SK-N-MC (cell line): ENCODE measurements at places on chromosomes 1 and 21.

- DNase-seq, result no peak
Measured at GRCh38 chr1:59976194-59977074, 49.9 kb upstream of the CYP2J2 start.

GRCh38 chr1:14613926-14614325, 15.4 kb downstream of the KAZN start:
- no peak for DNase-seq

DNA sequence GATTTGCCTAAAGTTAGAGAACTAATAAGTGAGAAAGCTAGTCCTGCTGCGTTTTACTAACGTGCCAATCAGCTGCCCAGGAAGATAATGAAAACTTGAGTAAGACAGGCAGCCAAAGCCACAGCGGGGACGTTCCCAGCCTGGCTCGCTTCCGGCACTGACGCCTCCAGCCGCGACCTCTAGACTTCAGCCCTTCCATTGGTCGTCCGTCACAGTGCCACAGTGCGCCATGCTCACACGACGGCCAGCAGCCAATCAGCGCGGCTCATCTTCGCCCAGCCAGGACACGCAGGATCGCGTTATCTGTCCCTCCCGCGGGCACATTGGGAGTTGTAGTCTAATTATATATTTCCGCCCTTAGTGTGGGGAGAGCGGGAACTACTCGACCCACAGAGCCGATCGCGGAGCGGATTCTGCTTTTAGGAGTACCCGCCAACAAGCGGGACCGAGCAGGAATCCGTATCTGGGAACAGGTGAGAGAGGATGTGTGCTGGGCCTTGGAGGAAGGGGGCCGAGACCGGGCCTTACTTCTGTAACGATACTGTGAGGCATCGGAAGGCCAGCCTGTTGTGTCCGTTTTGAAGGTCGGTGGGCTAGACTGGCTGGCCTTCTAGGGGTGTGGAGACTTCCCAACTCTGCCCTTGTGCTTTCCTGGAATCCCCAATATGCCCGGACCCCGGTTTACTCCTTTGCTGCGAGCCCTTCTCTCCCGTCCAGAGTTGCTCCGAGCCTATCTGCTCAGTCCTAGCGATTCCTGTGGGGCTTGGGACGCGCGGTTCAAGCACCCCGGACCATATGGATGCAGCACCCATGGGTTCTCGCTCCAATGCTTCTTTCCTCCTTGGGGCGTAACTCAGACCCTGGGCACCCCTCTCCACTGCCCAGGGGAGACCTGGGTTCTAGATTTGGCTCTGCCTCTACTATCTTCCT, at the start of gene FDPS:
Gene FDPS, plus strand, starts transcription at position 374 of the 930 bp plus-strand sequence. CDS start 924 bp downstream, outside the sequence.
- DNase-seq, result peak; percentile 96

DNA sequence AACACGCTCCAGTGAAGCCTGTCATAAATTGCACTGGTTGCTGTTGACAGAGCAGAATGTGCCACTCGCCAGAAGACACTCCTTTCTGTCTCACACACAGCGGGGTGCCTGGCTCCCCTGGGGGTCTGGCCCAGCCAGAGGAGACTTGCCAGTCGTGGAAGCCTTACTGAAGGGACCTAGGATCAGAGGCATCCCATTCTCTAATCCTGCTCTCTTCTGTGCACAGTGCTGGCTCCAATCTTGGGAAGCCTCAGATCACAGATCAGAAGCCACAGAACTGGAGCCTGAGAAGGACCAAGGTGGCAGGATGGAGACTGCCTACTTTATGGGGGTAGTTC, 1.4 kb downstream of the SLC9A1 start:
- no peak for DNase-seq
